ENCODE measurements at places on chromosomes 4 and X.

DNA sequence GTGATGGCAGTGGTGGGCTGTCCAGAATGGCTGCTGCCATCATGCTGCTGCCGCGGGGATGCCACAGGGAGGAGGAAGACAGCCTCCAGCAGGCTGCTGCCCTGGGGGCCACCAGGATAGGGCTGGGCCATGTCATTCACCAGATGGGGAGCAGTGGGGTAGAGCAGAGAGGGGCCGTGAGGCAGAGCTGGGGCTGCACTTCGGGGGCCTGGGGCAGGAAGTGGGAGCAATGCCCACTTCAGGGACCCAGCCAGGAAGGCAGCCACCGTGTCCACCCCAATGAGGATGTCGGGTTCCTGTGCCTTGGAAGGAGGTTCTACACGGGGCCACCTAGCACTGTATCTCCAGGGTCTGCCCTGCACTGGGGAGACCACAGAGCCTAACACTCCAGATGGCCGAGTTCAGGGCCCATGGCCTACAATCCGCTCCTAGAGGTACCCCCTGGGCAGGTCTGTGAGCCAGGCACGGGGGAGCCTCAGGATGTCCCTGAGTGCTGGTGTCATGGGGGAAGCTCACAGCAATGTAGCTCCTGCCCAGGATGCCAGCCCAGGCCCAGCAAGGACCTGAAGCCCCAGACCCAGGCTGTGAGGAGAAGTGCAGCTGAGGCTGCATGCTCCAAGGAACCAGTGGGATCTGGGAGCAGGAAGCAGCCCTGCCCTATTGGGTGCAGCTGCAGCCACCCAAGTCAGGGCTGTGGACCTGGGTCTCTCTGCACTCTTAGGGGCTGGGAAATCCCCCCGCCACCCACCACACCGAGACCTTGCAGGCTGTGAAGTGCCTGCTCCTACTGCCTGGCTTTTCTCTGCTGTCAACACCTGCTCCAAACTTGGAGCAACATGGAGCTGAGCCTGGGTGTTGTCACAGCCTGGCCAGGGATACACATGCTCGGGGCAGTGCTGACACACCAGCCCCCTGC is 140.3 kb downstream of the PDHA2 start:
- no peak for DNase-seq

GRCh38 chr4:1419708-1420107 is 13.5 kb upstream of the NKX1-1 start:
- no peak for DNase-seq

- DNase-seq, result no peak
These were observed 78.3 kb downstream of the CT47B1 start for GRCh38 chrX:120797188-120797851.

DNA sequence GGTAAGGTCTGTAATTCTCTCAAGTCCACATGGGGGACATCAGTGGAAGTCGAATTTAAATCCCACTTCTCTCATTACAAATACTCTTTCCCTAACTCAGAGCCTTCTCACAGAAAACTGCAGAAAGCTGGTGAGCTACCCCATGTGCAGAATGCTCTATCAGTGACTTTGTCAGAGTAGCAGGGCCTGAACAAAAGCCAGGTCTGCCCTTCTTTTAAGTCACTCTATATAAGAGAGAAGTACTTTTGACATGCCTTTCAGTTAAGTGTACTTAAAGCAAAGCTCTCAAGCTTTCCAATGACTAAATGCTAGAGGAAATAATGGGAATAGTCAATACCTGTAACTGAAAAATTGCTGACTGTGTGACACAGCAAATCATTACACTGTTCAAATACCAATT is 323.1 kb downstream of the KCNIP4 start:
- DNase-seq, result no peak

GRCh38 chr4:48949518-48950219 is 36.4 kb upstream of the CWH43 start:
- no peak for DNase-seq

GRCh38 chr4:16019649-16020048 is 56.7 kb upstream of the FGFBP2 start:
- no peak for DNase-seq

DNA sequence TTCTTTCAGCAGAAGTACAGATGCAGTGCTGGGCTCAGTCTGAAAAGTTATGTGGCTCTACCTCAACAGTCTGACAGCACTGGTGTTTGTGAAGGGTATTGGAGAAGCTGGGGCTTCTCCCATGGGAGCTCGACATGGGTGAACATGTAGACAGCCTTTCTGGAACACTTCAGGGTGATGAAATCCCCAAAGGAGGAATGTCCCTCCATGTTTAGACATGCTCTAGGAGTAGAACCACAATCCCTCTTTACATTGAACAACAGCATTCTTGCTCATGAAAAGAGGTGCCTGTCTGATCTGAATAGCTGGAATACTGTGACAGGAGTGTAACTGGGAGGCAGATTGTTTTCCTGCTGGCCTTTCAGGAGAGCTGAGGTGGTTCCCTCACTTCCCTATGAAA is 53.8 kb upstream of the NAP1L2 start:
- no peak for DNase-seq

- DNase-seq, result no peak
These were observed 2.4 kb downstream of the PRICKLE3 start for GRCh38 chrX:49183701-49184281.

DNA sequence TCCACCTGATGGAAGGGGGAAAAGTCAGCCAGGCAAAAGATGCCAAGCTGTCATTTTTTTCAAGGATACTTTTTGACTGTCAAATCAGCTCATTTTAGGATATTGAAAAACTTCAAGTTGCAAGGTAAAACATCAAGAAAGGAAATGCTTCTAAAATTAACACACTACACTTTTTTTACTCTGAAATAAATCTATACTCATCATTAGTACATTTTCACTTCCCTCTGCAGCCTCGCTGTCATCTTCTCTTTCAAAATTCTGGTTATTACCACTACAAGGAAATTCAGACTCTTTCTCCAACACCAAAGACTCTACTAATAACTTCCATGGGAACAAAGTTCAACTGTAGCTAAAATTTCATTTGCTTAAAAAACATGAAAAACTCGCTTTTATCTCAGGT is 41.6 kb downstream of the APBB2 start:
- DNase-seq, result peak; percentile 33

DNA sequence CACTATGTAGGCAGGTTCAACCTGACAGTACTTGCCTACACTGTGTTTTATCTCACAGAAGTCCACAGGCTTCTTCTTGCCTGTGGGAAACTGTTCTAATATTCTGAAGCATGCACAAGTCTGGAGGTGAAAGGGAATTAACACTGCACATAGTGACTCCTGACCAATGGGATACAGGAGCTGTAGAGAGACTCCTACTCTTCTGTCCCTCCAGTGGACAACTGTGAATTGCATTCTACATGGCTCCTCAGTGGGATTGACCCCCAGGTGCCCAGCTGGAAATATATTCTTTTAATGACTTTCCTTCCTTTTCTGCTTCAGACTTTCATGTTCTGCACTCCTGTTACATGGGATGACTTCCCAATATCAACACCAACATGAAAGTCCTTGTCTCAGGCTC is 8.2 kb upstream of the YIPF6 start:
- DNase-seq, result no peak

- DNase-seq, result no peak
These were observed 220.5 kb downstream of the IDS start for GRCh38 chrX:149284616-149285015.

GRCh38 chr4:139797287-139797686 is 131.7 kb downstream of the MGST2 start:
- no peak for DNase-seq

DNA sequence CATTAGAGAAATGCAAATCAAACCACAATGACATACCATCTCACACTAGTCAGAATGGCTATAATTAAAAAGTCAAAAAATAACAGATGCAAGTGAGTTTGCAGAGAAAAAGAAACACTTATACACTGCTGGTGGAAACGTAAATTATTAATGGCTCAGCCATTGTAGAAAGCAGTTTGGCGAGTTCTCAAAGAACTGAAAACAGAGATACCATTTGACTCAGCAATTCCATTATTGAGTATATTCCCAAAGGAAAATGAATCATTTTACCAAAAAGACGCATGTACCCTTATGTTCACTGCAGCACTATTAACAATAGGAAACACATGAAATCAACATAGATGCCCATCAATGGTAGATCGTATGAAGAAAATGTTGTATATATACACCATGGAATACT is 75.0 kb downstream of the NAA11 start:
- DNase-seq, result no peak

GRCh38 chr4:100525686-100526085 is 7.9 kb upstream of the EMCN start:
- no peak for DNase-seq

GRCh38 chr4:188372058-188372457 is 232.8 kb downstream of the TRIML1 start:
- DNase-seq, result no peak

DNA sequence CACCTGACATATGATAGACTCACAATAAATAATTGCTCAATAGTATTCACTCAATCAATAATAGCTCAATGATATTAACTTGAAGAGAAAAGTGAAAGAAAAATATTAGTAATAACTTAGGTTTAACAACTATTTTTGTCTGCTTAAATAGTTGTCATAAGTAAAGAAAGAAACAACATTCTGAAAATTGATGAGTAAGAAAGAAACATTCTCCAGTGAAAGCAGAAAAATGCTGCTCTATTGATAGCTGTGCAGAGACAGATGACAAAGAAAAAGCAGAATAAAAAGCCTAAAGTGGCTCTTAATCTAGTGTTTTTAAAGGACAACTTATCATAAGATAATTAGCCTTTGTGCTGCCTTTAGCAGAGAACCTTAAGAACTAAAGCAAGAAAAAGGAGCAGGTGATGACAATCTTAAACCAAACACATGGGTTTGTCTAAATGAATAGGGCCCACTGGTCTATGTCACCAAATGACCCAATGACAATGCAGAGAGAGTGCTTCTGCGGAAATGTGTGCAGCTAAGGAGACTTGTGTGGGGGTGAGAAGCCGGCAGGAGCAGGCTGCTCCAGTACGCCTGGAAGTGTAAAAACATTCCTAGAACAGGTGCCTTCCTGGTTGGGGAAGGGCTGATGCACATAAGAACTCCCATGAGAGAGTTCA is 13.2 kb downstream of the HS3ST1 start:
- no peak for DNase-seq

DNA sequence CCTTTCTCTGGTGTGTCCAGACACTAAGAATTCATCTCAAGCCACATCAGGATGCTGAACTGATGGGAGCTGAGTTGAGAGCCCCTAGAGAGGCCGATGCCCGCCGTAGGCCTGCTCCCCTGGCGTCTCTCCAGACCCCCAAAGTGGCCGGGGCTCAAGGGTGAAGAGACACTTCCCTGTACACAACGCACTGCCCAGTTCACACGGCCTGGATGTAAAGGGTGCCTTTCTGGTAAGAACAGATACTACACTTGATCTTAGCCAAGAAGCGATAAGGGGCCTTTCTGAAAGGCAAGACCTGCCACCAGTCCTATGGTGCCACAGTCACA is 5.1 kb upstream of the TREX2 start:
- no peak for DNase-seq

DNA sequence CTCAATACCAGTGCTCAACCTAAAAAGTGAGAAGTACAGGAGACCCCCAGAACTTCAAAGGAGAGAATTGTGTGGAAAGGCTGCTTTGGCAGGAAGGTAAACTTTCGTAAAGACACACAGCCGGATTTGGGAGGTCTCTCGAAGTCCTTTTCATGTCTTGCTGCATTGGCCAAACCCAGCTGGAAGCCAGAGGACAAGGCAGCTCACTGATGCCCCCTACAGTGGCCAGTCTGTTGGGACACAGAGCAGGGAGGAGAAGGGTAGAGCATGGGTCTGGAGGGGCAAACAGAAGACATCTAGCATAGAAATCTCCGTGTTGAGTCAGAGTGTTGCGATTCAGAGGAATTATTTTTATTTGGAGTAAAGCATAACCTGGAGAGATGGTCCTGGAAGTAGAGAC is 198.9 kb downstream of the ANK2 start:
- no peak for DNase-seq

DNA sequence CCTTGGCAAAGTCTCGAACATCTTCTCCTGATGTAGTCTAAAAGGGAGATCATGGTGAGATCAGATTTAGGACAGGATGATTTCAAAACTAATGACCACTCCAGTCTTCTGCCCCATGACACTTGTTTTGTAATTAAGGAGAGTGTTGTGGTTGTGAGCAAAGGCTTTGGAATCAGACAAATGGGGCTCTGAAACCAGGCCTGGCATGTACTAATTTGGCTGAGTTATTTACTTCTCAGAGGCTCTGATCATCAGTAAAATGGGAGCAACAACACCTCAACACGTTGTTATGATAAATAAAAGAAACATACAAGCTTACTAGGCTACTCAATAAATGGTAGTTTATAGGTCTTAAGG is 106.9 kb upstream of the FTHL17 start:
- no peak for DNase-seq

- no peak for DNase-seq
These were observed 59.3 kb upstream of the RPL34 start for GRCh38 chr4:108561116-108561515.

GRCh38 chr4:153142700-153143438 is 61.4 kb upstream of the TRIM2 start:
- peak; percentile 38 for DNase-seq

- DNase-seq, result no peak
These were observed 43.9 kb downstream of the C4orf50 start for GRCh38 chr4:5974321-5974720.

GRCh38 chrX:22021751-22022324 is 10.3 kb upstream of the PHEX start:
- DNase-seq, result no peak
